ENCODE measurements at places on chromosomes 5 and 9.

DNA sequence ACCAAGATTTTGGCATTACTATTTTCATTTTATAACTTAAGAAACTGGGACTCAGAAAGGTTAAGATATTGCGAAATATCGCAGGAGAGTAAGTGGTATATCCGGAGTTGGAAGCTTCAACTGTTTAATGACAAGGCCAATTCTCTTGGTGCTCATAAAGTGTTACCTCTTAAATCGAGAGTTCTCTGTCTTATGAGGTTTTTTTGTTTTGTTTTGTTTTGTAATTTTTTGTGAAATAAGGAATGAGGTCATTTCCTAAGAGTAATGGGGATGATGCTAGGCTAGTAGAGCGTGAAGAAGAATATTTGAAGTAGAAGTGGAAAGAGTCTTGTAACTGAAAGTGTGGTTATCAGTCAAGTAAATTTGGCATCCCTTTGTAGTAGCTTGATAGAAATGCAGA lies 183.2 kb upstream of the DAB2 start:
- DNase-seq = no peak

GRCh38 chr9:98251551-98251950 lies 3.9 kb downstream of the TBC1D2 start:
- no peak for DNase-seq

- DNase-seq = no peak
These were observed 1118.5 kb downstream of the PTPRD start for GRCh38 chr9:9494336-9494735.

- no peak for DNase-seq
These were observed 297.4 kb upstream of the ZNF608 start for GRCh38 chr5:125043781-125044391.

DNA sequence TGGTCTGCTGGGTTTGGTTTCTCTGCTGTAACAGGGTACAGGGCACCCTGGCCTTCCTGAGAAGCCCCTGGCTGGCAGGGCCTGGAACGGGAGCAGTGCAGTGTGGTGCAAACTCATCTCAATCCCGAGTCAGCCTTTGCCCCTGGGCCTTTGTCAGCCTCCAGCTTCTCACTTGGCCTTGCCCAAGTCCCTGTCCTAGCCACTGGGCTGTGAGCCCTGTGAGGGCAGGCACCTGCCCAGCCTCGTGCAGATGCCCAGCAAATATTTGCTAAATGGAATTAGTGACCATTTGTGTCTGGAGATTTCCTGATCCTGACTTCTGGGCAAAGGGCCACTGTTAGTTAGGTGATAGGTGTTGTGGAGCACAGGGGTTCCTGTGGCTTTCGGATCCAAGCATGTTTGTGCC lies 13.0 kb downstream of the RGS3 start:
- DNase-seq = no peak

DNA sequence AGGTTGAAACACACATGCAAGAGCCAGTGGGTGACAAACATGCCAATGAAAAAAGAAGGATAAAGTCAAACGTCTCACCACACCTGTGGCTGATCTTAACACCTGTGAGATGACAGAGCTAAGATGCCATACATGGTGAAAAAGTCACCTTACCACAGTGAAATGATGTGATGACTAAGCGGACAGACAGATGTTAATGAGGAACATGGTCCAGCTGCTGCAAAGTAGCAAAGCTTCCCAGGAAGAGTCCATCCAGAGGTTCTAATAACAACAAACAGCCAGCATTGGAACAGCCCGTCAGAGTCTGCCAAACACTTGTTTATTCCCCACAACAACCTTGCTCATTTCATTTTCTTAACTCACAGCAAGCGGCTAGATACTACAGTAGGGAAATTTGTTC lies 1.9 kb downstream of the KIAA1191 start:
- no peak for DNase-seq

- no peak for DNase-seq
These were observed 12.1 kb downstream of the GALNT10 start for GRCh38 chr5:154202379-154203260.

- DNase-seq = no peak
These were observed 216.7 kb downstream of the NFIB start for GRCh38 chr9:14097215-14097614.

DNA sequence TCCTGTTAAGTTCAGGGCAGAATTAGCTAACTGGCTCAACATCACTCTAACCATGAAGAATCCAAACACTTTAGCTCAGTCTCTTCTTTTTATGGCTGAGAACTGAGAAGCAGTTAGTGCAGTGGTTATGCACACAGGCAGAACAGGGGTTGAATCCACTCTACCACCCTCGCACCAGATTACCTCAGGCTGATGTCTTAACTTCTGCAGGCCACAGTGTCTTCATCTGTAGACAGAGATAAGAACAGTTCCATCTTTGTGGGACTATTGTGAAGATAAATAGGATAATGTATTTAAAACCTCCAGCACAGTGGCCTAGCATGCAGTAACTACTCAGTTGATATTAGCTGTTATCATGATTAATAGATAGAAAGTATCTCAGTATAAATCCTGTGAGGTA lies 54.8 kb downstream of the FAM114A2 start:
- DNase-seq = no peak

- no peak for DNase-seq
These were observed 156.8 kb downstream of the MAPKAP1 start for GRCh38 chr9:125549891-125550885.

DNA sequence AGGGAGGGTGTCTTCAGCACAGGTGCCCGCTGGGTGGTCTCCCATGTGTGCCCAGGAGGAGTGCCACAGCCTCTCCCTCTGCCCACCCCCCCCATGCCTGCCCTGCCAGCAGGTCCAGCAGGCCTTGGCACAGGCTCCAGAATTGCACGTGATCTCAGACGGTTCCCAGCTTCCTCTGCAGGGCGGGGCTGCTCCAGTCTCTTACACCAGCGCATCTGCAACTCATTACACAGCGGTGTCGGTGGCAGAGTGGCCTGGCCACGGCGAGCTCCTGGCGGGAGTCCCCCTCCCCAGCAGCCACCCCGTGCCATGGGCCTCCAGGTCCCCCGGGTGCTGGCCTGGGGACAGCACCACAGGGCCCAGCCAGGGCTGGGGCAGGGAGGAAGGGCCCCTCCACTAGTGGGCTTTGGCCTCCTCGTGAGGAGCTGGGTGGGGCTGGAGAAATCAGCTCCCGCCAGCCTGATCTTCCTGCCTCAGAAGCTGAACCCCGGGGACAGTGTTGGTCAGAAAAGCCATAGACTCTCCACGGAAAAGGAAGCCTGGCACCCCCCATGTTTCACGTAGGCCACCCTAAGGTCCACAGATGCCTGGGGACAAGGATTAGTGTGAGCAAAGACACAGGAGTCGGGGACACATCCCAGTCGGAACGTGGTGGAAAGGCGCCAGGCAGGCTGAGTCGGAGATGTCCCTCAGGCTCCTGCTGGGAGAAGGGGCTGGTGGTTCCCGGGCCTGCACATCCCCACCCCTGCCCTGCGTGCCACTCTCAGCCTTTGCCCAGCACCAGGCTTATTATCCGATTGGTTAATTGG lies 40.2 kb downstream of the RXRA start:
- DNase-seq = no peak

DNA sequence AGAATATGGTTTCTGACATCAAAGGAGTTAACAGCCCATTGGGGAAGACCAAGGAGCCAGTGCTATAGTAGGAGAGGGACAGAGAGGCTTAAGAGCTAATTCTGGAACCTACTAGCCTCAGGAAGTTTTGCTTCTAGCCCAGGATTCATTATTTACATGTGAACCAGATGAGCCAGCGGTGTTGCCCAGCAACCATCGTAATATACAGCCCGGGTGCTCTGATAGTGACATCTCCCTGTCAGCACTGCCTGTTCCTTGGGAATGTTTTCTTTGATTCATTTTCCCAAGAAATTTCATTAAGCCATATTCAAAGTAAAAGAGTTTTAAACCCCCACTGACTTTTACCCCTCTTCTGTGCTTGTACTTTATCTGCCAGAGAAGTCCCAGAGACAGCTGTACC lies 217.4 kb upstream of the ADAMTSL1 start:
- peak; percentile 4 for DNase-seq

DNA sequence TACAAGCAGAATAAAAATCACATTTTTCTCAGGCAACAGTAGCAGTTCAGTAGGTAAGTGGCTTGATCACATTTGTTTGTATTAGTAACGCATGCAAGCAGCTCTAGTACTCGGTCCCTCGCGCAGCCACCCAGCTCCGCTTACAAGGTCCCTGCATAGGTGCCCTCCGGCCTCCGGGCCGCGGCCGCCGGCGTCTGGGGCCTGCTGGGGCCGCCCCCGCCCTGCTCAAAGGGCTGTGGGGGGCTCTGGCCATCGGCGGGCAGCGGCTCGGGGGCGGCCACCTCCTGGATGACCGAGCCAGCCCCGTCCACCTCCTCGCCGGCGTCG lies 50.2 kb upstream of the UBAC1 start:
- peak; percentile 52 for DNase-seq

DNA sequence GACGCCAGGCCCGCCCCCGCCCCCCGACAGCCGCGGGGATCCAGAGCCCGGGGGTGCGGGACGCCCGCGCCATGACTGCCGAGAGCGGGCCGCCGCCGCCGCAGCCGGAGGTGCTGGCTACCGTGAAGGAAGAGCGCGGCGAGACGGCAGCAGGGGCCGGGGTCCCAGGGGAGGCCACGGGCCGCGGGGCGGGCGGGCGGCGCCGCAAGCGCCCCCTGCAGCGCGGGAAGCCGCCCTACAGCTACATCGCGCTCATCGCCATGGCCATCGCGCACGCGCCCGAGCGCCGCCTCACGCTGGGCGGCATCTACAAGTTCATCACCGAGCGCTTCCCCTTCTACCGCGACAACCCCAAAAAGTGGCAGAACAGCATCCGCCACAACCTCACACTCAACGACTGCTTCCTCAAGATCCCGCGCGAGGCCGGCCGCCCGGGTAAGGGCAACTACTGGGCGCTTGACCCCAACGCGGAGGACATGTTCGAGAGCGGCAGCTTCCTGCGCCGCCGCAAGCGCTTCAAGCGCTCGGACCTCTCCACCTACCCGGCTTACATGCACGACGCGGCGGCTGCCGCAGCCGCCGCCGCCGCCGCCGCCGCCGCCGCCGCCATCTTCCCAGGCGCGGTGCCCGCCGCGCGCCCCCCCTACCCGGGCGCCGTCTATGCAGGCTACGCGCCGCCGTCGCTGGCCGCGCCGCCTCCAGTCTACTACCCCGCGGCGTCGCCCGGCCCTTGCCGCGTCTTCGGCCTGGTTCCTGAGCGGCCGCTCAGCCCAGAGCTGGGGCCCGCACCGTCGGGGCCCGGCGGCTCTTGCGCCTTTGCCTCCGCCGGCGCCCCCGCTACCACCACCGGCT lies 1.0 kb downstream of the FOXE1 start:
- DNase-seq = peak; percentile 69

GRCh38 chr9:75061169-75061568 lies 26.8 kb downstream of the NMRK1 start:
- no peak for DNase-seq

DNA sequence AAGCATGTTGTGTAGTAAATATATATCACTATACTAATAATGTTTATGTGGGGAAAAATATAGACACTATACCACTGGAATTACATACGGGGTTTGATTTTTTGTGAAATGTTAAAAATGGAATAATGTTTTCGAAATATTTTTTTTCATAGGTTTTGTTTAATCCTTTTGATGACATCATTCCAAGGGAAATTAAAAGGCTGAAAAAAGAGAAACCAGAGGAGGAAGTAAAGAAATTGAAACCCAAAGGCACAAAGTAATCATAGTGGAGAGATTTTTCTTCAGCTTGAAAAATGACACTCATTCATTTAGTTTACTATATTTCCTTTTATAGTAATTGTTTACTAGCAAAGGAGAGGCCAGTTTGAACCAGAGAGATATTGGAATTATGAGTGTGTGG lies 17.6 kb downstream of the CWC27 start:
- no peak for DNase-seq

GRCh38 chr9:113984639-113985380 lies 93.3 kb downstream of the AMBP start:
- no peak for DNase-seq

- DNase-seq = no peak
These were observed 8.2 kb downstream of the TENT4A start for GRCh38 chr5:6721442-6721841.

- no peak for DNase-seq
These were observed 23.9 kb upstream of the TERT start for GRCh38 chr5:1318659-1319251.

GRCh38 chr5:160174780-160175437 lies 54.4 kb upstream of the FABP6 start:
- no peak for DNase-seq

DNA sequence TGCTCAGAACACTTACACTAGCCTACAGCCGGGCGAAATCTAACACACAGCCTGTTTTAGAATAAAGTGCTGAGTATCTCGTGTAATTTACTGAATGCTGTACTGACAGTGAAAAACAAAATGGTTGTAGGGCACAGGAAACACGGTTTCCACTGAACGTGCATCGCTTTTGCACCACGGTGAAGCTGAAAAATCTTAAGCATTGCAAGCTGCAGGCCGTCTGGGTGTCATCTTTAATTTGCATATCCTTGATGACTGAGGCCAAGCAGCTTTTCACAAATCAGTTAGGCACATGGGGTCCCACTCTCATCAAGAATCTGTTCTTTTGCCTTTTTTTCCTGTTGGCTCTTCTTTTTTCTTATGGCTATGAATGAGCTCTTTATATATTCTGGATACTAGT lies 58.2 kb downstream of the CAMSAP1 start:
- DNase-seq = no peak

GRCh38 chr5:132426525-132427138 lies 57.1 kb downstream of the SLC22A5 start:
- DNase-seq = peak; percentile 84

GRCh38 chr5:96370976-96371375 lies 62.1 kb downstream of the PCSK1 start:
- DNase-seq = no peak

- peak; percentile 10 for DNase-seq
These were observed 231.6 kb upstream of the TAS2R1 start for GRCh38 chr5:9861666-9862256.

- no peak for DNase-seq
These were observed 27.4 kb downstream of the OXCT1 start for GRCh38 chr5:41842777-41843176.

GRCh38 chr5:97458851-97459250 lies 275.8 kb upstream of the RIOK2 start:
- no peak for DNase-seq

GRCh38 chr9:37438359-37438758 lies 15.9 kb downstream of the GRHPR start:
- DNase-seq = no peak

DNA sequence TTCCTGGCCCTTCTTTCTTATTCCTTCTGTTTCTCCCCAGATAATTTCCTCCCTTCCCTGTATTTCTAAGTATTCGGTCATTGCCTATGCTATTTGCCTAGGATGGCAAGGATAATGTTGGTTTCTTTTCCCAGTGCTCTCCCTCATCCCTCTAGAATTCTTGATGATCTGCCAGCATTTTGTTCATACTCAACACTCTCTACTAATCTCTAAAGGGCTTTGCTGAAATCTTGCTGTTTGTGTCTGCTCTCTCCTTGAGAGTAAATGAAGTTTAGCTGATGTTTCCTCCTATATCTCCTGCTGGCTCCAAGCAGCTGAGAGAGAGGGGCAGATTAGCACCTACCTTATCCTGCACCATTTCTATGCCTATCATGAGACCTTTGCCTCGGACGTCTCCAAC lies 38.1 kb downstream of the AGXT2 start:
- no peak for DNase-seq

- DNase-seq = no peak
These were observed 569.9 kb downstream of the RAB3C start for GRCh38 chr5:59152701-59153245.
